ENCODE measurements at places on chromosomes 3 and 15.

GRCh38 chr15:71410347-71410746, 295.1 kb downstream of the THSD4 start:
- no peak for DNase-seq

DNA sequence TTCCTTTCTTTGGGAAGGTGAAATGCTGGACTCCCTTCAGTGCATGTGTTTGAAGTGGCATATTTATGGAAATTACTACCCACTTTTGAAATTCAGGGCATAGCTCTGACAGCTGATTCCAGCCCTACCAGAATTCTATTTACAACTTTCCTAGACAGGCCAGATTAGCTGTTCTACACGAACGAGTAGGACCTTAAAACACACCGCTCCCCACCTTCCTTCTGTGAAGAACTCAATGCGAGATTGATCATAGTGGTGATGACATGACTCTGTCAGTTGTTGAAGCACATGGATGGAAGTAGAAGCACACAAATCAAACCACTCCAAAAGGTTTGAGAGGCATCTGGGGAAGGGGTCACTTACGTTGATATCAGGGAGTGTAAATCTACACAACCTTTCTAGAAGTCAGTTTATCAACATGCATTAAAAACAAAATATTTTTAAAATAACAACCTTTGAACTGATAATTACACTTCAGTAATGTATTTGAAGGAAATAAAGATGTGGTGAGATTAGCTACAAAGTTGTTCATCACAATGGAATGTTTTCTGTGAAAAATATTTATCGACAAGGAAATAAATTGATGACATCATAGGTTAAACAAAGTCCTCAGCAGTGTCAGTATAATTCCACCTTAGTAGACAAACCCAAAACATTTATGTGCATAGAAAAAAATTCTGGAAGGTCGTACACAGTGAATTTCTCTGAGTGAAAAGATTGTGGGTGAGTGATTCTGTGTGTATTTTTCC, 29.8 kb downstream of the RARB start:
- no peak for DNase-seq

GRCh38 chr3:57112206-57112605, 51.7 kb downstream of the SPATA12 start:
- no peak for DNase-seq

- peak; percentile 25 for DNase-seq
Observed at GRCh38 chr15:80996247-80996646, 4.5 kb upstream of the TLNRD1 start.

- no peak for DNase-seq
Observed at GRCh38 chr3:49313896-49314688, 25.8 kb downstream of the USP4 start.

GRCh38 chr3:15253023-15253697, 47.1 kb downstream of the CAPN7 start:
- DNase-seq, result no peak

- DNase-seq, result no peak
Observed at GRCh38 chr3:183394150-183394549, 34.3 kb downstream of the MCF2L2 start.

DNA sequence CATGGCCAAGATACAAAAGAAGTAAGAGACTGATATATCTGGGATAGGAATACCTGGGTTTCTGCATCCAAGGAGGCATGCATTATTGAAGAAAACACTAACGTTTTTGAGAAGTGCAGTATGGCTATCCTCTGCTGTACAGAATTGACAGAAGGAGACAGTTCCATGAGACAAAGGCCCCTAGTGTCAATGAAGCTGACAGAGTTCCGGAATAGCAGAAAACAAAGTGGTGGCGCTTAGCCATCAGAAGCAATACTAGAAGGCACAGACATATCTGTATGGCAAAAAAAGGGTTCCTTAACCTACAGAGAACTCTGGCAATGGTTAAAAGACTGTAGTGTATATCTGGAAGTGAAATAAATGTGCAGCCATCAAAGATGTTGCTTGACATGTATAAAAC, 77.8 kb downstream of the VGLL3 start:
- DNase-seq, result no peak

DNA sequence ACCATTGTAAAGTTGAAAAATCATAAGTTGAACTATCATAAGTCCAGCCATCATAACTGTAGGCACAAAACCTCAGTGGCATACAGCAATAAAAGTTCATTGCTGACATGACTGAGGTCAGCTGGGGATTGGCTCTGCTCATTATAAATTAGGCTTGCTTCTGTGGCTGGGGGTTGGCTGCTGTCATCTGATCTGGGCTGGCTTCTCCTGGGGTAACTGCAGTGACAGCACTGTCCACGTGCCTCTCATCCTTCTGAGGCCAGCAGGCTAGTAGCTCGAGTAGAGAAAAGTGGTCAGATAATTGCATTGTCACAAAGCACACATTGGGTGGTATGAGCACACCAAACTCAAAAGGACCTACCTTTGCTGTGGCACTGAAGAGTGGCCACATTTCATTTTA, 31.3 kb downstream of the CMTM7 start:
- DNase-seq, result no peak
